ENCODE measurements at places on chromosomes 2 and 18.

DNA sequence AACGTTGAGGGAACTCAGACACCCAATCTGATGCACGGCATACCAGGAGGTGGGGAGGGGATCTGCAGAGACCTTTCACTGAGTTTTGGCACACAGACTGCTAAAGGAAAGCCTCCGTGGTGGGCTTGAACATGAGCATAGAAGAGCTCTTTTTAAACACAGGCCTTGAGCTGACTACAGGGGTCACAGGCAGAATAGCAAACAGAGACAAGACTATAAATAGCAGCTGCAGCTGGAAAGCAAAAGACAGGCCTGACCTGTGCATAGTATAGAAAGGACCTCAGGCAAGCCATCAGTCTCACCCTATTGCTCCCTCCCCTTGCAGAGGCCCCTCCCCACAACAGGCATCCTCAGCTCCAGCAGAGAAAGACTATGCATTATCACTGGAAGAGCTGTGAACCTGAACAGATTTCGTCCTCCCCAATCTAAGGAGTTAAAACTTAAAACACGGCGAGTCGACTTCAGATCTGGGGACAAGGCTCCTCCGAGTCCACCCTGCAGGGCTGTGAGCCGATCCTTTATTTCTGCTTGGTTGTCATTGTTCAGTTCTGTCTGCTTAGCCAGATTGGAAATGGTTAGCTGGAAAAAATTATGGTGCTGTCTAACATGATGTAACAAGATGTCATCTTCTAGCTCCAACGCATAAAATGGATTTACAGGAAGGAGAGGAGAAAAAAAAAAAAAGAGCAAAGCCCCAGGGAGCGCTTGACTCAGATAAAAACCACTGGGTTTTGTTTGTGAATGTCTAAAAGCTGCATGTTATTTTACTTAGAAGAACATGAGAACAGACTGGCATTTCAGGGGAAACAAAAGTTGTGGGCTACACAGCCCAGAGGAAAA lies 25.2 kb upstream of the LCLAT1 start:
- DNase-seq = no peak

DNA sequence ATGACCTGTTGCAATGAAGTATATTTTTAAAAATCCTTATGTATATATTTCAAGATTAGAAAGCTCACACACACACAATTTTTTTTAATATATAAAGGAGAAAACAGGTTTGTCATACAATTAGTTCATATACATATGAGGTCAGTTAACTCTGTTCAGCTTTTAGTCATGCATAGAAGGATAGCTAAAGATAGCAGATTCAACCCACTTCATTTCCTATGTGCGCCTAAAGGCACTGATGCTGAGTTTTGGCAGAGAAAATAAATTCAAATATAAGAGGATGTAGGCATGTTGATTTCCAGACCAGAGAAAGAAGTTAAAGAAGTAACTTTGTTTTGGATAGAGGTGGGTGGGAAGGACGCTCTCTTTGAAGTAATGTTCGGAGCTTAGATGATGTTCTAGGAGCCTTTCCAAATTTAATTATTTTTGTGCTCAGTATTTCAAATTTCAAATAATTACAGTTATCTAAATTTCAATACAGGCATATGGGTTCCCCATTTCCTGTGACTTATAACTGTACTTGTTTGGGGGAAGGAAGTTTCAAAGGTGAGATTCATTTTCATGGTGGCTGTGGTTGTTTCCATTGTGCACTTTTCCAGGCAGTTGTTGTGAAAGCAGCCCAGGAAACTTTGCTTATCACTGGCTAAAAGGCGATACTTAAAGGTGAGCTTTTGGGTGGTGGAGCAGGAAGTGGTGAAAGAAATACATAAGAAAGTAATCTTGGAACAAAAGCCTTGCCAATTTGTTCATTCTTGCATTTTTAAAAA lies 523.4 kb upstream of the FANCL start:
- no peak for DNase-seq

DNA sequence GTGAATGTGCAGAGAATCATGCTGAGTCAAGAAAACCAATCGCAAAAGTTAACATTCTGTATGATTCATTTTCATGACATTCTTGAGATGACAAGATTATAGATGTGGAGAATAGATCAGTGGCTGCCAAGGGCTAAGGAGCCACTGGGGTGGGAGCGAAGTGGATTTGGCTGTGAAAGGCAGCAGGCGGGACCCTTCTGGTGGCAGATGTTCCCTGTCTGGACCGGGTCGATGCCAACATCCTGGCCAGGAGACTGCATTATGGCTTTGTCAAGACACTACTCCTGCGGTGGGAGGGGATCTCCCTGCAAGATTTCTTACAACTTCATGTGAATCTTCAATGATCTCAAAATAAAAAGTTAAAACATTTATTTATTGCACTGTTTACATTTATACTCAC lies 427.9 kb downstream of the GALR1 start:
- no peak for DNase-seq

GRCh38 chr18:23880931-23881617 lies 133.5 kb upstream of the TTC39C start:
- no peak for DNase-seq

GRCh38 chr2:29650631-29651097 lies 270.7 kb downstream of the ALK start:
- DNase-seq = no peak

DNA sequence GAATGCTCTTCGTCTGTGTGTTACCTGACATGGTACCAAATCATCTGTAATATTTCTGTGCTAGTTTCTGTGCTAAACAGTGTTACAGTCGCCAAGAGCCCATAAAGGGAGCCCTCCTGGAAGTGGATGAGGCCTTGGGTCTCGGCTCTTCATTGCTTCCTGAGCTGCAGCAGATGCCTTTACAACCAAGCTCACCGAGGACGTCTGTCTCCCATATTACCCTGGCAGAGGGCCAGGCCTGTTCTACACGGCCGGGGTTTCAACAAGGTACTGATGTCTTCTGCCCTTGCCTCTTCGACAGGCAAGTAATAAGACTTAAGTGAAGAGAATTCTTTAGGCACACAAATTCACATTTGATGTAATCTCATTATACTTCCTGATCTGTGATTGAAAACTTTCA lies 16.8 kb downstream of the RPL31 start:
- DNase-seq = no peak

- DNase-seq = no peak
These were observed 654.5 kb upstream of the CDH2 start for GRCh38 chr18:28831476-28831875.

DNA sequence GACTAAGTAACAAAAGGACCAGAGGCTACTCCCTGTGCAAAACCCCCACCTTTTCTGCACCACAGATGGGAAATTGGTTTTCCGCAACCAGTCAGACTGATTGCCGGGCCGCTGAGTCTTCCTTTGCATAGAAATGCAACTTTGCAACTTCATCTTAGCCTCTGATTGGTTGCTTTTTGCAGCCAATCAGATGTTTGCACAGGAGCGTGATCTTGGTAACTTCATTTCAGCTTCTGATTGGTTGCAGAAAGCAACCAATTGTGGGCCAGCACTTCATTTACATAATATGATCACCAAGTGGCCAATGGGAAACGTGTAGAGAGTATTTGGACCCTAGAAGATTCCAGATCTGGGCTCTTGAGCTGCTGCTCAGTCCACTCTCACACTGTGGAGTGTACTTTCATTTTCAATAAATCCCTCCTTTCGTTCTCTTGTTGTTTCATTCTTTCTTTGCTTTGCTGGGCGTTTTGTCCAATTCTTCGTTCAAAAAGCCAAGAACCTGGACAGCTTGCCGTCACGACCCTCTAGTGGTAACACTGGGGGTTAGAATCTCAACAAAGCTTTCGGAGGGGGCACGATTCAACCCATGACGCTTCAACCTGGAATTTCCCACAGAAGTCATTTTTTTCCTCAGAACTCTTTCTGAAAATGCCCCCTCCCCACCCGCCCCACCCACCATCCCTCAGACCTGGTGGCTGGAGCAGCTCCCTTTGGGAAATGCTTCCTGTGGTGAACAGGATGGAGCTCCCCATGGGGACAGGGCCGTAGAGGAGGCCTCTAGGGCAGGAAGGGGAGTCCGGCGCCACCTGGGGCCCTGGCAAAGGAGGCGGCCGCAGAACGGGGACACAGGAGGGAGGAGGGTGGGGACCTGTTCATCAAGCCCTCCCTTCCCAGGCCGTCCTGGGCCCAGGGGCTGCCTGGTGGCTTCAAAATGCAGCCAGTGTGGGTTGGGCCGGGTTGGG lies 31.8 kb upstream of the KCNF1 start:
- no peak for DNase-seq

All from CD8-positive, alpha-beta memory T cell (primary cell).